Activated CD4-positive, CD25-positive, alpha-beta regulatory T cell treated with anti-CD3 and anti-CD28 coated beads, Interleukin-2, amount 50 U/mL, for 16 hours (primary cell): ENCODE measurements at places on chromosomes 13 and 19.

DNA sequence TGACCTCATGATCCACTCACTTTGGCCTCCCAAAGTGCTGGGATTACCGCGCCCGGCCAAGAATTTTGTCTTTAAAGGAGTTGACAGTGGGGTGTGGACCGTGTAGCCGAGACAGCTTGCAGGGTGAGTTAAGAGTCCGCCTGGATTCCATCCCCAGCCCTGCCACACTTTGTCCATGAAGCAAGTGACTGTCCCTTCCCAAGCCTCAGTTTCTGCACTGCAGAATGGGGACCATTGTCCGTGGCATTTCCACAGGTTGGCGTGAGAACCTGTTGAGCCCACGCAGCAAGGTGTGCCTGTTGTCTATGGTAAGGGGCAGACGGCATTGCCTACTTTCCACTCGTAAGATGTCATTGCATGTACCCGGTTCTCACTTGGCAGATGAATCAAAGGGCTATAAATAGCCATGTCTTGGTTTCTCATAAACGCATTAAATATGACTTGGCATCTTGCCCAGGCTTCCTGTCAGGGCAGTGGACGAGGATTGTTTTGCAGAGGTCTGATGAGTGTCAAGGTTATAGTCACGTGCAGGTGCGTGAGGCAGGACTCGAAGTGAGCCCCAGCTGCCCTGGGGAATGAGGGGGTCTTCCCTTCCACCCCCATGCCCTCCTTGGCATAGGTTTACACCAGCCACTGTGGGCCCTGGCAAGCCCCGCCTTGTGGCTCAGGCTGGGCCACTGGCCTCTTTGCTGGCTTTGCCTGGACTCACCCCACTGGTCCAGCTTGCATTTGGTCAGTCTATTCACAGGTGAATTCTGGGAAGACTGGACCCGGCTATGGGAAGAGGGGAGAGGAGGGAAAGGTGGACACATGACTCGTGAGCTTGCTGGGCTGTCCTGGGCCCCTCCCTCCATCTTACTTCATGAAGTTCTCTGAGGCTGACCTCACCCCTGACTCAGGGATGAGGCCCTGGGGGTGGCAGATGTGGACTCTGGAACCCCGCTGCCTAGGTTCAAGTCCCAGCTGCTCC lies 14.6 kb downstream of the FAM187B start:
- DNase-seq = peak; percentile 69

- no peak for DNase-seq
These were observed 201.9 kb downstream of the RFC3 start for GRCh38 chr13:34019870-34020269.

DNA sequence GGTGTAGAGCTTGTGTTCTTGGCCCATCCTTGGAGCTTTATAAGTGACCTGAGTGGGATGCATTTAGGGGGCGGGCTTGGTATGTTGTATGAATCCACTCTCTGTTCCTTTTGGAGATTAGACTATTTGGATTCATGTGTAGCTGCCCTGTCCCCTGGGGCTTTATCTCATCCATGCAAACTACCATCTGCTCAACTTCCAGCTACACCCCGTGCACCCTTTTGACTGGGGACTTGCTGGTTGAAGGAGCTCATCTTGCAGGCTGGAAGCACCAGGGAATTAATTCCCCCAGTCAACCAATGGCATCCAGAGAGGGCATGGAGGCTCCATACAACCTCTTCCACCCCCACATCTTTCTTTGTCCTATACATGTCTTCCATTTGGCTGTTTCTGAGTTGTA lies 6.1 kb downstream of the CLEC4M start:
- no peak for DNase-seq

GRCh38 chr13:63629591-63629990 lies 2213.9 kb upstream of the PCDH20 start:
- no peak for DNase-seq

DNA sequence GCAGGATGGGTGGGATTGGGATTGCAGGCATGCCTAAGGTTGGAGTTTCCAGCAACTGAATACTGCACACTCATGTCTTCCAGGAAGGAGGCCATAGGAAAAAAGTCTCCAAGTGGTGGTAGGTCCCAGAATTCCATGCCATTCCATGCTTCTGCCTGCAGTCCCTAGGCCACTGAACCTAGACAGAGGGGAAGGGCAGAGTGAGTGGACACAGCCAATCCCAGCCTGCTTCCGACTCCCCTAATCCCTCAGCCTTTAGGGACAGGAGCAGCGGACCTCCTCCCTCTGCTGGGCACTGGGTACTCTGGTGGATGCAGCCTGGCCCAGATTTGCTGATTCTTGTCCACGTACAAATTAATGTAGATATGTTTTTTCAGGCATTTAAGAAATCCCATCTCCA lies 17.0 kb downstream of the VSTM2B start:
- no peak for DNase-seq

GRCh38 chr13:20703780-20704458 lies 420 bp downstream of the IL17D start:
- peak; percentile 44 for DNase-seq

DNA sequence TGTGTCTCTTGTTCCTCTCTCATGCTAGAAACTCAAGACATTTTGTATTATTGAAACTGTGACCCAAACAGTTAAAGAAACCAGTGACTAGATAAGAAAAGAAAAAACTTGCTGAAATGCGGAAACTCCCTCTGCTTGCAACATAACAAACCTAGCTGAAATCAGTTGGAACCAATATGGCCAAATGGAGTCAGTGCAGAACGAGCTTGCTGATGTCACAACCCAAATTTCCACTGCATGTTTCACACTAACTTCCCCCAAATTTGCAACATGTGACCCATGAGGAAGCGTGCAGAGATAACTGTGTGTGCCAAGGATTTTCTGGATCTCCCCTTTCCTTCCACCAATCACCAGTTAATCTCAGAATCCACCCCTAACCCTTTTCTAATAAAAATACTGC lies 208.0 kb downstream of the DLEU7 start:
- DNase-seq = no peak

DNA sequence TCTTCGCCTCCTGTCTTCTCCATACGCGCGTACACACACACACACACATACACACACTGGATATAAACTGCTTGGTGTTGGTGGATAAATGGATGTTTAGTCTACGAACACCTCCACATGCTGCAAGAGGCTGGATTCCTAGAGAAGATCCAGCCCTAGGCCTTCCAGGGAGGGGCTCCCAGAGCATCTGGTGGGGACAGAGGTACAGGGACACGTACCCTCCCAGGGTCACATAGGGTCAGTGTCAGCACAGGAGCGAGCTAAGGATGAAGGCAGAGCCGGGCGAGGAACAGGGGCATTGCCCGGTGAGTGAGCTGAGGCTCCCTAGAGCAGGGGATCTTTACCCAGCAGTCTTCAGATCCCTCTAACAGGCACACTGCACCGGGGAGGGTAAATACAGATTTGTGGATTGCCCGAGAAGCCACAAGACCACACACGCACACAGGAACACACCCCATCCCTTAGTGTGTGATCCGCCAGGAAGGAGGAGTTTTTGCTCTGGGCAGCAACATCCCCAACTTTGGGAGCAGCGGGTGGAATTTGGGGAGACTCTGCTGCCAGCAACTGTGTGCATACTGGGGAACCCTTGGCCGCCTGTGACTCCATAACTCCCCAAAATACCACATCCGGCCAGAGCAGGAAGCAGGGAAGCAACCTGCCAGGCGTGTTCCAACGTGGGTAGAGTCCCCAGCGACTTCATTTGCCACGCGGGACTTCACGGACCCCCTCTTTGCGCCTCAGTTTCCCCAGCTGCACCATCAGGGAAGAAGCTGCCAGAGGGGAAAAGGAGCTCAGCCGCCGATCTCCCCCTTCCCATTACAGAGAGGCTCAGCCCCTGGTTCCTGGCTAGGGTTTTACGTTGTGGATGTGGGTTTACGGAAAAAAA lies 5.8 kb upstream of the TLE2 start:
- DNase-seq = no peak

GRCh38 chr13:28432816-28433560 lies 61.9 kb downstream of the FLT1 start:
- no peak for DNase-seq

GRCh38 chr19:10299545-10300458 lies 9.8 kb downstream of the ZGLP1 start:
- no peak for DNase-seq

DNA sequence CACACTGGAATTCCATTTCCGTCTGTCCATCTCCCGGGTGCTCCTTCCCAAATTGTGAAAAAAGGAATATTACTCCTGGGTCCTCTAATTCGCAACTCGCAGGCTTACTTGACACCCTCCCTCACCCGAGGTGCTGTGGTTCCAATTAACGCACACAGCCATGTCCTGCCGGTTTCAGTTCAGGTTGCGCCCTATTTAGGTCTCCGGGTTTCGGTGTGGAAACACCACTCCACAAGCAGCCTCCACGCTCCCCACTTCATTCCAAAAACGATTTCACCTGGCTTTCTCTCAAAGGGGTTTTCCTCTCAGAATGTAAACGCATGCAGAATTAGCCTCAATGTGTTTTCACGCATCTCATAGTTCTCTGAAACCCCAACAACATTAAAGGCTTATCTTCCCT lies 37.9 kb downstream of the NAXD start:
- DNase-seq = no peak

DNA sequence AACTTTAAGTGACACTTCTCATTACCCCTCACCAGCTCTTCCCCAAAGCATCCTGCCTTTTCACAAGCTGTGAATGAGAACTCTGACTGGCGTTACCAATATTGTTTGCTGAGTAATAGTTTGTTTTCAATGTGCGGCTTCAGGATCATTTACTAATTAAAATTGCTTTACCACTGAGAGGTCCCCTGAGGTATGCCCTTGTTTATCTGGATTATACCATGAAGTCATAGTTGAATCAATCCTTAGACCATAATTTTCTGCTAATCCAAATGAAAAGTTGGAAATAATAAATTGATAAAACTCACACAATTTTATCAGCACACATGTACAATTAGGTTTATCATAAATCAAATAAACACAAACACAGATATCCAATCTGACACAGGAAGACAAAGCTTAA lies 568.8 kb downstream of the PCDH9 start:
- DNase-seq = no peak

DNA sequence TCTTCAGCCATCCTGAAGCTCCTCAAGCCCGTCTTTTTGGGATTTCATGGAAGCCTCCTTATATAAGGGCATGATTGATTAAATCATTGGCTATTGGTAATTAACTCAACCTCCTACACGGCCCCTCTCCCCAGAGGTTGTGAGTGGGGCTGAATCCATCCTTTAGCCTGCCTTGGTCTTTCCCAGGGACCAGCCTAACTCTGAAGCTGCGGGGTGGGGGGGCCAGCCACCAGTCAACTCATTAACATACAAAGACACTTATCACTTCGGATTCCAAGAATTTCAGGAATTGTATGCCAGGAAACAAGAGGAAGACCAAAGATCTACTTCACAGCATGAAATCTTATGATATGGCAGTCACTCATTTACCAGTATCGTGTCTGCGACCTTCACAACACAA lies 9.9 kb downstream of the COL4A1 start:
- no peak for DNase-seq

DNA sequence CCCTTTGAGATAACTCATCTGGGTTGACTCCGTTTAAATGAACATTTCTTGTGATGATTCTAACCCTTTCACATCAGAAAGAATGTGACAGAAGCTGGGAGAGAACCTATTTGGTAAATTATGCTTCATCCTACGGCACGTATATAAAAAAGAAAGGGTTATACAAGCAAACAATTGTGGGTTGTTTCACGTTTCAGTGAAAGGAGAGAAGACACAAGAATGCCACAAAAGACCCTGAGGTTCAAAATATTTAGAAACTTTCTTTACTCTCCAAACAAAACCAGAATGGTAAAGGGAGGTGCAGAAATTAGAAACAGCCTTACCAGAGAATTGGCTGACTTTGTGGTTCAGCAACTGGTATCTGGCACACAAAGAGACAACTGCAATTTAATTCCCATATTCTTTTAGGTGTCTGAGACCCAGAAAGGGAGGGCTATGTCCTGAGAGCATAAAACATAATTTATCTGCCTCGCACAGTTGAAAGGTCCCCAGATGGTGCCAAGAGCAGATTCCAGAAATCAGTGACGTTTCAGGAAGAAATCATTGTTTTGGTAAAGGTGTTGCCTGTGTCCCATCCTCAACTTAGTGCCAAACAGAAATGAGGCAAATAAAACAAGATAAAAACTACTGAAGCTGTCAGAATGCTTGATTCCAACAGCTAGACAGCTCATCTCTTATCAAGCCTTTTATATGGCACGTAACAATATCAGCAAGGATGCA lies 361.4 kb downstream of the EFNB2 start:
- DNase-seq = no peak

- DNase-seq = no peak
These were observed 10.7 kb downstream of the KCNC3 start for GRCh38 chr19:50318438-50318837.

DNA sequence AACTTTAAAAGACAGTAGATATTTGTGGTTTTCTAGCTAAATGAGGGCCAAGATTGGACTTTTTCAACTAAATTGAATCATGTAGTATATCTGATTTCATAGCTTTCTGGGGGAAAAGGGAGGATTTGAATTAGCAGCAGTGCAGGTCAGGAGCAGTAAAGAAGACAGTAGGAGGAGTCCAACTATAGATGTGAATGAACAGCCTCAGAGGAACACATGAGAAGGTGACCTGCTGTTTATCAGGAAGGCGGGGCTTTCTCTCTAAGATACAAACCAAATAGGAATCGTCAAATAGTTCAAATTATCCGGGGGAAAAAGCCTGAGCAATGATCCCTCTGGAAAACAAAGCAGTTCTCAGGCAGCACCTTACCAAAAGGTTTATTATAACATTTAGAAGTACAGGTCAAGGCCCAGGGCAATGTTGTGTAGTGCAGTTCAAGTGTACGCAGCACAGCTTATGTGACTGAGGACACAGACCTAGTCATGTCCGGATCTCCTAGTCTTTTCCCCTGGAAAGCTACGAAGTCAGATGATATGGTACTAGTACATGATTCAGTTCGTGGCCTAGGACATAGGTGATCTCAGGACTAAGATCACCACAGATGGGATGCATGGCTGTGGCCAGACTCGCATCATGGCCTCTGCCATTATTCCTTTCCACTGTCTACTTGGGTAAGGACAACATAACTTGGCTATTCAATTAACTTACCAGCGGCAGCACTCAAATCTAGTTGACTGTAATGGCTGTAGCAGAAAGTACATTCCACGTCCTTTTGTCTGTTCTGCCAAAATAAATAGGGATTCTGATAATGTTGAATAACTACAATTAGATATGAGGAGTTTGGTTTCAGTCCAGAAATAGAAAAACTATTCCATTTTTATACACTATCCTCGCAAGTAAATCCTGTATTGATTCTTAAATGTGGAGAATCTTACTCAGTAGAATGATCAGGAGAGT lies 40.3 kb downstream of the MPHOSPH8 start:
- no peak for DNase-seq

- DNase-seq = no peak
These were observed 1.6 kb downstream of the NBEA start for GRCh38 chr13:34943436-34944273.

DNA sequence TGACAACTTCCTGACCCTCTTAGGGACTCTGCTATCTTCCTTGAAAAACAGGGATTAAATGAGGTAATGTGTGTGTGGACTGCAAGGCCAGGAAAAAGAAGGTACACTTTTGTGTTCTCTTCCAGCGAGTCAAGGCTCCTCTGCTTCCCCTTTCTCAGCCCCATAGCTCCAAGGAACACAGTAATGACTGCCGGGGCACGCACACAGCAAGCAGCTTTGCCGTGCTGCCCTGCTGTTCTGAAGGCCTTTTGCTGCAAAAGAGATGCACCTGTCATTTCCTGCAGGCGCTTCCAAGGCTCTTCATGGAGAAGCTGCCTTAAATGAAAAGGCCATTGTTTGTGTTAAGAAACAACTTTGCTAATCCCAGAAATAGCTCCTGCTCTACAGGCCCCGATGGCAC lies 84.6 kb downstream of the CYSLTR2 start:
- no peak for DNase-seq

GRCh38 chr19:50794074-50794875 lies 4.1 kb downstream of the ACP4 start:
- DNase-seq = no peak

- DNase-seq = no peak
These were observed 222.1 kb upstream of the OBI1 start for GRCh38 chr13:78881054-78881453.
